ENCODE measurements at places on chromosomes 12 and 14. TPM values are rescaled to one million over a fixed set of nuclear protein-coding genes. Genes with fewer than 3 reads are reported as not detected.

DNA sequence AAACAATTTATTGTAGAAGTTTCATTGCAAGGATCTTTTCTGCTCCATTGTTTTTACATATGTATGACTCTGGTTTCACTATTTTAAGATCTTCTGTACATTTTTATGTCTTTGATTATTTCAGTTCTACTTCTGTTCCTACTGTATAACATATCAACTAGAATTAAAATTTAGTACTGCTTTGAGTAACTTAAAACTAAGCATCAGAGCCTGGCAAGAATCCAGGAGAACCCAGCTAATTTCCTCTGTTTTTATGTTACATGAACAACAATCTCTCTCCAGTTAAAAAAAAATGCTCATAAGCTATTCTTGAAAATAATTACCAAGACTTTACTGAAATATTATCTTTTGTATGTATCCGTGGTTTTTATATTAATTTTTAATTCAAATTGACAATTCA lies 370.7 kb downstream of the TMTC2 start:
- H3K4me1 ChIP-seq, result no peaks in the 10 kb centered on the region
- no peaks in the 10 kb centered on the region for H3K27me3 ChIP-seq
- H3K36me3 ChIP-seq, result no peaks in the 10 kb centered on the region
- no peak overlapping the region for H3K4me3 ChIP-seq

DNA sequence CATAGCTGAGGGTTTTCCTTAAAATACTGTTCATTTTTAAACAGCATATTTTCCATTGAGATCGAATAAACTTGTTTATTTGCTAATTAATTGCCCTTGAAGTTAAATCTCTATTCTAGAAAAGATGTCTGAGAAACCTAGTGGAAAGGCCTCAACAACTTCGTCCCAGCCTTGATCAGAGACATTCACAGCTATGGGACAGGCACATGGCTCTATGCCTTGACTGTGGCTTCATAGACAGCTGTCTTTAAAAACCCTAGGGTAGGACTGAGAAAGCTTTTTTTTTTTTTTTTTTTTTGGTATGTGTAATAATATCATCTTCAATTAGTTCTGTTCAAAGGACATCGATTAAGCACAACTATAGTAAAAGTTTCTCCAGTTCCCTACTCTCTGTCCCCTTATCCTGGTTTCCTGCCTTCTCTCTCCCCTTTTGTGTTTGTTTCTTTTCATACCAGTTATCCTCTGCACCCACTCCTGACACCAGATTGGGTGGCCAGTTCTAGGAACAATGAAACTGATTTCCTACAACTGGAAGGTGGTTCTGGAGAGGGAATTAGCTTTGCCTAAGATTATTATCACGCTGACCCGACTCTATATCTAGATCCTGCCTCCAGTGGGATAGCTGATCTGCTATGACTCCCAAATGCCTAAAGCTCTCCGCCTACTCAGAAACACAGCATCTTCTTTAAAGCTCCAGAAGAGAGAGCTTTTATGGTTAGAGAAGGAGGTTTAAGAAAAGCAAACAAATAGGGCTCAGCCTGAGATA lies 20.3 kb downstream of the SOCS2 start:
- H3K27me3 ChIP-seq, result no peaks in the 10 kb centered on the region
- H3K27ac ChIP-seq, result no peak overlapping the region
- peaks cover 11% of the 10 kb centered on the region for H3K4me1 ChIP-seq
- H3K36me3 ChIP-seq, result no peaks in the 10 kb centered on the region
- no peak overlapping the region for H3K4me3 ChIP-seq

GRCh38 chr12:117967043-117967442 lies 1.7 kb downstream of the KSR2 start:
- DNase-seq, result no peak
- peaks cover 13% of the 10 kb centered on the region for H3K27me3 ChIP-seq
- peaks cover 5% of the 10 kb centered on the region for H3K4me1 ChIP-seq
- peak overlapping the region; percentile 95 for H3K4me3 ChIP-seq
- H3K36me3 ChIP-seq, result peaks cover 11% of the 10 kb centered on the region

GRCh38 chr12:4433745-4434058 lies 11.9 kb downstream of the FGF6 start:
- DNase-seq, result no peak
- no peak overlapping the region for H3K27ac ChIP-seq
- H3K27me3 ChIP-seq, result peaks cover 6% of the 10 kb centered on the region
- no peak overlapping the region for H3K4me3 ChIP-seq
- H3K36me3 ChIP-seq, result no peaks in the 10 kb centered on the region

DNA sequence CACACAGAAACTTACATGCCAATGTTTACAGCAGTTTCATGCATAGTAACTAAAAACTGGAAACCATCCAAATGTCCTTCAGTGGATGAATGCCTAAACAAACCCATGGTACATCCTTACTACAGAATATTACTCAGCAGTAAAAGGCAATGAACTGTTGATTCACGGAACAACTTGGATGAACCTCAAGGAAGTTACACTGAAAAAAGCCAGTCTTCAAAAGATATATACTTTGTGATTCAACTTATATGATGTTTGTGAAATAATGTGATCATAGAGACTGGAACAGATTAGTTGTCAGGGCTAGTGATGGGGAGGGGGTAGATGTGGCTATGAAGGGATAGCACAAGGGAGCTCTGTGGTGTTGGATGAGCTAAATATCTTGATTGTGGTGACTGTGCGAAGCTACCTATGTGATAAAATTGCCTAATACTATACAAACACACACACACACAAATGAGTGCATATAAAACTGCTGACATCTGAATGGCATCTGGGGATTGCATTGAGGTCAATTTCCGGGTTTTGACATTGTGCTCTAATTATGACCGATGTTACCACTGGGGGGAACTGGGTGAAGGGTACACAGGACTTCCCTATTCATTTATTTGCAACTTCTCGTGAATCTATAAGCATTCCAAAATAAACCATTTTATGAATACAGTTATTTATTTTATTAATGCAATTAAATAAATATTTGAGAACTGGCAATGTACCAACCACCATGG lies 94.3 kb downstream of the RIN3 start:
- no peak for DNase-seq
- H3K27ac ChIP-seq, result peak overlapping the region; percentile 23
- H3K36me3 ChIP-seq, result peaks cover 5% of the 10 kb centered on the region
- no peak overlapping the region for H3K4me3 ChIP-seq

DNA sequence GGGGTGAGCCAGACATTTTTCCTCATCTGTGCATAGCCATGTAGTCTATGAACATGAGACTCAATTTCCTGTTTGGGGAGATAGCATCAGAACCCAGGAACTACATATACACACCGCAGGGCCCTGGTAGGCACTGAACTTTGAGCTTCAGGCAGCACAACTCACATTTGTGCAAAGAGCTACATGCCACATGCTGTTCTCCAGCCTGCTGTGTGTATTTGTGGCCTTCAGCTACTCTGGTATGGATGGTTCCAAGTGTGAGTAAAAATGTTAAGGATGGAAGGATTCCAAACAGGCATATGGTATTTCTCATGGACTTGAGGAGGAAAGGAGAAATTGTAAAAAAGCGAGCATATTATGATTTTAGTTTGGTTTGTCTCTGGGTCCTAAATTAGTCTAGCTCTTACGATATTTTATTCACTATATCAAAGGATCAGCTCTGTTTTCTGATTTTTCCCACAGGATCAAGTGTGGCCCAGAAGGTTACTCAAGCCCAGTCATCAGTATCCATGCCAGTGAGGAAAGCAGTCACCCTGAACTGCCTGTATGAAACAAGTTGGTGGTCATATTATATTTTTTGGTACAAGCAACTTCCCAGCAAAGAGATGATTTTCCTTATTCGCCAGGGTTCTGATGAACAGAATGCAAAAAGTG lies 422.4 kb upstream of the OR4E1 start:
- H3K27me3 ChIP-seq, result no peaks in the 10 kb centered on the region
- H3K4me1 ChIP-seq, result no peaks in the 10 kb centered on the region
- no peak overlapping the region for H3K4me3 ChIP-seq
- no peaks in the 10 kb centered on the region for H3K36me3 ChIP-seq

GRCh38 chr14:90514015-90514398 lies 117.2 kb downstream of the CALM1 start:
- H3K27ac ChIP-seq, result no peak overlapping the region
- H3K4me3 ChIP-seq, result no peak overlapping the region
- peaks cover 17% of the 10 kb centered on the region for H3K4me1 ChIP-seq
- H3K27me3 ChIP-seq, result peaks cover 6% of the 10 kb centered on the region
- DNase-seq, result no peak
- no peaks in the 10 kb centered on the region for H3K36me3 ChIP-seq

The TAOK3 gene
- total RNA-seq, result 13.1 TPM

The DDX11 gene
- total RNA-seq, result 31.9 TPM

The SLC4A8 gene
- 80.0 TPM for total RNA-seq

The POTEG gene
- not detected for total RNA-seq
